ENCODE measurements at places on chromosomes 6 and 20.

DNA sequence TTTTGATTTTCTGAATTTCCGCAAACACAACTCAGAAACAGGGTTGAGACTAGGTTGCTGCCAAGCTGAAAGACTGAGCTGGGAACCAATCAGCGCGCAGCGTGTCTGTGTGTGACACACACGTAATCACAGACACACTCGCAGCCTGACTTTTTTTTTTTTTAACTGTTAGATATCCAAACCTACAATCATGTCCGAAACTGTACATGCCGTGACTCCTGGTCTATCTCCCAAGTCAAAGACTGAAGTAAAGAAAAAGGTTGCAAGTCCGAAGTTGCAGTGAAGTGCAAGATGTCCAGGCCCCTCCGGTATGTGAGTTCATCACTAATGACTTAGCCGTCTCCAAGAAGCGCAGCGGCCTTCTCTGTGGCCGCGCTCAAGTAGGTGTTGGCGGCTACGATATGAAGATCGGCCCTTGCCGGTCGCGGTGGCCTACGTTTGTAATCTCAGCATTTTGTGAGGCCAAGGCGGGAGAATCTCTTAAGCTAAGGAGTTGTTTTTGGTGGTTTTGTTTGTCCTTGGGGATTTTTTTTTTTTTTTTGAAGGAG is 108.2 kb downstream of the HFE start:
- DNase-seq, result peak; percentile 90

- no peak for DNase-seq
These were observed 81.8 kb downstream of the CLIC5 start for GRCh38 chr6:45933855-45934254.

DNA sequence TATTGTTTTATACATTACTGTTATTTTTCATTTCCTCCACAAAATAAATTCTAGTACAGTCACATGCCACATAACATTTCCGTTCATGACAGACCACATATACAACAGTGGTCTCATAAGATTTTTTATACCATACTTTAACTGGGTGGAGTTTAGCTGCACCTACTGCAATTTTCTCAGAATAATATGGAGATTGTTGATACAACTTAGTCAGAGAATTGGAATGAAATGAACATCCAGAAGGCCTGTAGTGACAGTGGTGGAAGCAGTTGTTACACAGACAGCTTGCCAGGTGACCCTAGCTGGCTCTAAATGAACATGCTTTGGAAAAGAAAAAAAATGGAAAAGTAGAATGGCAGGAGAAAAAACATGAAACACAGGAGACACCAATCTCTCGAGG is 183.2 kb upstream of the TCF21 start:
- DNase-seq, result no peak

GRCh38 chr6:139647016-139647415 is 272.6 kb upstream of the CITED2 start:
- no peak for DNase-seq

DNA sequence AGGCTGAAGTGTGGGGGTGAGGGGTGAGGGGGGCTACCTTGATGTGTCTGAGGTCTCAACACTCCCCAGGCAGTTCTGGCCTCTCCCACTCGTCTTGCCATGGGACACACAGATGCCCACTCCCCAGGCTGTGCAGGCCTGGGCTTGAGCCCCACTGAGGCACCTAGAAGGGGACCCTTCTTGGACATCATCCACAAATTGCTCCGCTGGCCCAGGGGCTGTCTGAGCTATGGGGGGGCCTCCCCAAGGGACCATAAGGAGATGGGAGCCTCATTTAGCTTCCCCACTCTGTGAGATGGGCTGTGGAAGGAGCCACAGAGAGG is 155.5 kb upstream of the MLN start:
- no peak for DNase-seq

DNA sequence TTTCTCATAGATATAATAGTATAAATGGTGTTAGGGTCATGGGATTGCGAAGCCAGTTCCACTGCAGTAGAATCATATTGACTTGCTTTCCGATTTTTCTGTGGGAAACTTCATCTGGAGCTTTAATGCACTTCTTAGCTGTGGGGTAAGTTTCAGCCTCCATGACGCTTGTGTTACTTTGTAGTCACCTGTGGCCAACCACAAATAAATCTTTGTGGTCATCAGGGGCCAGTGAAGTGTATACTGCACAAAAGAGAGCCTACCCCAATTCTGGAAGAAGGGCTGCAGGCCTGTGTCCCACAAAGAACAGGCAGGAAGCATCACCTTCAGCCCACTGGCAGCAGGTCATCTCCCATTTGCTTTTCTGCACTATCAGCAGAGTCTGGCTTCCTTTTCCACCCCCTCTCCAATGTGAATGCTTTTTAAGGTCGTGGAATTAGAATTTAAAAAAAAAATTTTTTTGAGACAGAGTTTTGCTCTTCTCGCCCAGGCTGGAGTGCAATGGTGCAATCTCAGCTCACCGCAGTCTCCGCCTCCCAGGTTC is 32.0 kb downstream of the MTHFD1L start:
- no peak for DNase-seq

GRCh38 chr6:152700427-152700826 is 2.7 kb downstream of the MYCT1 start:
- no peak for DNase-seq

DNA sequence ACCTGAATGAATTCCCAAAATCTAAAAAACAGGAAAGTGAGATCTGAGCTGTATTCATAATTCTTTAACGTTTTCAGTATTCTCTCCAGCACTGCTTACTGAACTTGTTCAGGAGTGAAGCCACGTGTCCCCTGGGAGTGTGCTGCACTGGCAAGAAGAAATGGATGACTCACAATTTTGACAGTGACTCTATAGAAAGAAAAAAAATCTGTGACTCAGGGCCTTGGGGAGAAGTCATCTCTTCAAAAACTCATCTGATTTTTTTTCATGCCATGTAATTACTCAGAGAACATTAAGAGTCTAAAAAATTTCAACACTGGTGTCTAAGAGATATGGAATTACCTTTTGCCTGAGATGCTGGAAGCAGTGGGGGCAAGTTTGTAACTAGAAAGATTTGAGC is 39.7 kb downstream of the ANKEF1 start:
- no peak for DNase-seq

DNA sequence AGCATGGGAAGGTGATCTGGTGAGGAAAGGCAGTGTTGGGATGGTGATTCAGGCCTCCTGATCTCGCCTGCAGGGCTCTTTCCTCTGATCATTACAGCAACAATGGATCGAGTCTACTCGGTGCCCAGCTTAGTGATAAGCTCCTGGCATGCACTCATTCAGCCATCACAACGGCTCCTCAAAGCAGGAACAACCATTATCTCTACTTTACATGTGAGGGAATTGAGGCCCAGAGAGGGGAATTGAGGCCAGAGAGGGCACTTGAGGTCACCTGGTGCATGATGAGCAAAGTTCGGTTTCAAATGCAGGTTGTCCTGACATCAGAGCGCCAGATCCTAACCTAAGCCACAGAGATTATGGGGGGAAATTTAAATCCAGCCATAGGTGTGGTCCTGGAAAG is 42.0 kb upstream of the BPIFA2 start:
- DNase-seq, result no peak

GRCh38 chr6:113306552-113307145 is 550.5 kb upstream of the MARCKS start:
- no peak for DNase-seq

DNA sequence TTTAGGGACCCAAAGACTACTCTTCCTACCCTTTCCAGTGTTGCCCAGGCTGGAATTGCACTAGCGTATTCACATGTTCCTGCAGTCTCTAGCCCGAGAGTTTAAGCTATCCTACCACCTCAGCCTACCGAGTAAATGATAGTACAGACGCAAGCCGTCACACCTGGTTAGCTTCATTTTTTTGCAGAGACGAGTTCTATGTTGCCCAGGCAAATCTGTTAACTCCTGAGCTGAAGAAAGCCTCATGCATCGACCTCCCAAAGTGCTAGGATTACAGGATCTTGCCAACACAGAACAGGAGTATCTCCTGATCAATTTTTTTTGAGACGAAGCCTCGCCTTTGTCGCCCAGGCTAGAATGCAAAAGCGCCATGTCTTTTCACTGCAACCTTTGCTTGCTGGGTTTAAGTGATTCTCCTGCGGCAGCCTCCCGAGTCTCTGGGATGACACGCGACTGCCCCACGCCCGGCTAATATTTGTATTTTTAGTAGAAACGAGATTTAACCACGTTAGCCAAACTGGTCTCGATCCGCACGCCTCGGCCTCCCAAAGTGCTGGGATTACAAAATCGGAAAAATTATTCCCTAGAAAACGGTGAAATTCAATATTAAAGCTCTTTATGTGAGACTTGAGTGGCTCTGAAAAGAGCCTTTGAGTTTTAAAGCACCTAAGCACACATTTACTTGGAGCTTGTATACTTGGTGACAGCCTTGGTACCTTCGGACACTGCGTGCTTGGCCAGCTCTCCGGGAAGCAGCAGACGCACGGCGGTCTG is 128.5 kb downstream of the HFE start:
- peak; percentile 61 for DNase-seq

GRCh38 chr6:5279891-5280338 is 18.6 kb downstream of the FARS2 start:
- no peak for DNase-seq

GRCh38 chr6:1873781-1874180 is 264.1 kb downstream of the FOXC1 start:
- no peak for DNase-seq

DNA sequence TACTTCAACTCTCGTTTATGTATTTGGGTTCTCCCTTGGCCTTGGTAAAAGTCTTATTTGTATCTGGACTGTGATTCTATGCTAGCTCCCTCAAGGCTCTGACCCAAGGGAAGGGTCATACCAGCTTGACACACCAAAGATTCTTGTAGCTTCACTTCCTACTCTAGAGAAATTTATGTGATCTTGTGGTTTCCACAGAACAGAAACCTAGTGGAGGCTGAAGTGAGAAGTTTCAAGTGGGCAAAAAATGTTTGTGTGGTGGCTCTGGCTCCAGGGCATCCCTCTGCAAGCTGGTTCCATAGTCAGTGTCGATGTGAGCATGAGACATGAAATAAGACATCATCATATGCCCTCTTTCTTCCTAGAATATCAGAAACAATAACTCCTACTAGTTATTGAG is 48.1 kb upstream of the TNFRSF21 start:
- DNase-seq, result no peak

DNA sequence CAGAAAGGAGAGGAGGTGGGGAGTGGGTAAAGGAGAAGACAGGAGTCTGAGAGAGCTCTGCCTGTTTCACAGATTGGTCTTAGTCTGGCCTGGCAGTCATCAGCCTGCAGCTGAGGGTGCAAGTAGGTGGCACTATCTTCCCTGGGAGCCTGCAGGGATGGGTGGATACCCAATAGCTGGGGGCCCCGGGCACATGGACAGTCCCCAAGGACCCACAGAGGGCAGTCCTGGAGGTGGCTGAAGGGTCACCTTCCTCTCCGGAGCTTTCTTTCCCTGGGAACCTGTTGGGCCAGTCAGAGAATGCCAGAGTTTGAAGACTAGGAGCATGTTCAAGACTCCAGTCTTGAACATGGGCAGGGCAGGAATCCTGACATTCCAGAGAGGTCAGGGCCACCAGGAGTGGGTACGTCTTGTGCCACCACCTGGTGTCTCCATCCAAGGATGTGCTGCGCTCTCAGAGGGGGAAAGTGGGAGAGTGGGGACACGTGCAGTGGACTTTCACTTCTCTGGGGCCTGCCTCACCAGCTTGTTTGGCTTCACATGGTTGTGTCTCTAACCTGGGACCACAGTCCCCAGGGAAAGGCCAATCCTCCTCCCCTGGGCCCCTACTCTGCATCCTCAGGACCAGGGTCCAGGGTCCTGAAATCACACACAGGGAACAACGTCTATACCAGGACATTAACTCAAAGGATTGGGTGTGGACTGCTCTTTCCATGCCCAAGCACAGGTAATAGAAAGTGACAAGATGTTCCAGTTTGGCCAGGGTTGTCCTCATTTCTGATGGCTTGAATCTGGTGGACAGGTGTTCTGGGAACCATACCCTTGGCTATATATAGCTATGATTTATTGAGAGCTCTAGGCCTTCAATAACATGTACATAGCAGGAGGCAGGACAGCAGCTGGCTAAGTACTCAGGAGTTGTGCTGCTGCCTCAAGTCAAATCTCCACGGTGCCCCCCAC is 18.0 kb downstream of the AARS2 start:
- no peak for DNase-seq

DNA sequence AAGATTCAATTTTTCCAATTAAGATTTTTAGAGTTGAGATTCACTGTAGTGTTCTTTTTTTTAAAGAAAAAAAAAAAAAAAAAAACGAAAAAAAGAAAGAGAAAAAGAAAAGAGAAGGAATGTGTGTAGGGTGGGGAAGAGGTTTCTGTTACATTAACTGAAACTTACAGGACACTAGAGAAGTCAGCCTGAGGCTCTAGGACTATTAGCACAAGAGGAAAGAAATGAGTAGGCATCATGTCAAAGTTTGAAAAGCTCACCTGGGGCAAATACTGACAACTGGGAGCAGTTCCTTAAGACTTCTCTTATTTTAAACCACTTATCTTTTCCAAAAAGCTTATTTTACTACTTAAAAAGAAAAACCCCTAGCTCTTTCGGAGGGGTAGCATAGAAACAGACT is 185.9 kb downstream of the DST start:
- DNase-seq, result no peak

DNA sequence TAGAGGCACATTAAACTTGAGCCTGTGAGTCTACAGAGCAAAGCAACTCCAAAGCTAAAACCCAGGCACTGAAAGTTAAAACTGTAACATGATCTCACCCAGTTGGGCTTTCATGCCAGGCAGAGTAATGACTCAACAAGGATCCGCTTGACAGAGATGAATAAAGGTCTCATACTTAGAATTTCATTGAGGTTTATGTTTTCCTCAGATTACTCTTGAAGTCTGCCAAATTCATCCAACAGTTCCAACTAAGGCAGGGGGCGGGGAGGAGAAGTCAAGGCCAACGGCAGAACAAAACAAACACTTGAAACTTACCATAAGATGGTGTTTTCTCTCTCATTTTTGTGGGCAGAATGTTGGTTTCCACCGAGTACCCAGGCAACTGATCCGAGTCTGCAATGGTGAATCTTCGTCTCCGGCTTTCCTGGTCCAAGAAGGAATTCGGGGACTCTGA is 54.0 kb upstream of the IPCEF1 start:
- DNase-seq, result peak; percentile 82

GRCh38 chr6:43703512-43704429 is 16.2 kb upstream of the MRPS18A start:
- no peak for DNase-seq

GRCh38 chr20:10611357-10611756 is 62.4 kb downstream of the JAG1 start:
- no peak for DNase-seq

DNA sequence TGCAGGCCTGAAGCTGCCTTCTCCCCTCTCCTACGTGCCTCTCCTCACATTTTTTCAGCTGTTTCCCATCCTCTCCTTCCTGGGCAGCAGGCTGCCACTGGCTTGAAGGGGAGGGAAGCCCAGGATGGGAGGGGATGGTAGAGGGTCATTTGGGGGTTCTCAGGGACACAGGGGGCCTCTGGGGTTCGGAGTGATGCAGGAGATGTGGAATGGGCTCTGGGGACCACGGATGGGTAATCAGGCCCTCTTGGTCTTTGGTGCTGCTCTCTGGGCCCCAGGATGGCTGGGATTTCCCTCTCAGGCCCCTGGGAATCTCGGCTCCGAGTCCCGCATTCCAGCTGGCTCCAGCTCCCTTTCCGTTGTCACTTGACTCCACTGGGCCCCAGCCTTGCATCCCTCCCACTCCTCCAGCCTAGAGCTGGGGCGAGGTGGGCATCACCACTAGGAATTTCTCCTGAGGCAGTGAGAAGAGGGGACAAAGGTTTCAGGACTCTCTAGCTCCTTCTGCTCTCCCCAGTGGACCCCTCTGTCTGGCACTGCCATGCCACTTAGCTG is 2.0 kb upstream of the DDR1 start:
- DNase-seq, result no peak

- DNase-seq, result no peak
These were observed 189.4 kb upstream of the PREP start for GRCh38 chr6:105592329-105592728.

Data from left hindlimb (tissue), 1 donor.